ENCODE measurements at places on chromosomes 4 and X.

DNA sequence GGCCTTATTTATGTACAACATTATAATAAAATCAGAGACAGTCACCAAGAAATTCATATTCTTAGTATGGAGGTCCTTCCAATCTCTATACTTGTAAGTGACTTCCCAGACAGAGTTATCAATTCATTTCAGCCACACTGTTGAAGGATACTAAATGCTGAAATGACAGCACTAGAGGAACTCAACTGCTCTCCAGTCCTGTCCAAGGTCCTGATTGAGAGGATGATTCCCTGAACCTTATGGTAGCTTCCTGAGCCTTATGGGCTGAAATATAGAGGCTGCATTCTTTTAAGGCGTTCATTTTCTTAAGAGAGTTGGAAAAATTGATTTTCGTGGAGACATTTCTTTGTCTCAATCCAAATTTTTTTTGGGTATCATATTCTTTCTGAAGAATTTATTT, 205.9 kb downstream of the TLL1 start:
- DNase-seq = no peak

DNA sequence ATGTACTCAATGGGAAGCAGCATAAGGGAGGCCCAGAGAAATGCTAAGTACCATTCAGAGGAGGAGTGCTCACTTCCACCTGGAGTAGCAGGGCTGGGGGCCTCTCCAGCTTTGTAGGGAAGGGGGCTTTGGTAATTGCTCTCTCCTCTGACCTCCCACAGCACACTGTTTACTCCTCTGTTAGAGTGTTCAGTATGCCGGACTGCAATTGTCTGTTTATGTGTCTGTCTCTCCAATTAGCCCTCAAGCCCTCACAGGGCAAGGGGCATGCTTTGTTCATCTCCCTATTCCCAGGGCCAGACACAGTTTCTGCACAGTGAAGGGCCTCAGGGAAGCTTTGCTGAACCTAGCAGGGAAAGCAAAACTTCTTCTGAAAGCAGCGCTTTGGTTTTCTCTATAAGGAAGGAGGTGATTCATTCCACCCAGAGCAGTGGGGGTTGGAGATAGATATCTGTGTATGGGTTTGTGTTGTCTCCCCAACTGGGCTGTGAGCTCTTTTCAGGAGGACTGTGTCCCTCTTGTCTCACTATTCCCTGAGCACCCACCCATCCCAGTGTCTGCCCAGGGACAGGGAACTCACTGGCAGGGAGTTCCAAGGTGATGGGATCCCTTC, 50.0 kb upstream of the VMA21 start:
- DNase-seq = no peak

GRCh38 chrX:45986971-45987370, 558.2 kb downstream of the ZNF674 start:
- DNase-seq = no peak

GRCh38 chrX:136032370-136032769, 47.1 kb downstream of the SLC9A6 start:
- DNase-seq = no peak

DNA sequence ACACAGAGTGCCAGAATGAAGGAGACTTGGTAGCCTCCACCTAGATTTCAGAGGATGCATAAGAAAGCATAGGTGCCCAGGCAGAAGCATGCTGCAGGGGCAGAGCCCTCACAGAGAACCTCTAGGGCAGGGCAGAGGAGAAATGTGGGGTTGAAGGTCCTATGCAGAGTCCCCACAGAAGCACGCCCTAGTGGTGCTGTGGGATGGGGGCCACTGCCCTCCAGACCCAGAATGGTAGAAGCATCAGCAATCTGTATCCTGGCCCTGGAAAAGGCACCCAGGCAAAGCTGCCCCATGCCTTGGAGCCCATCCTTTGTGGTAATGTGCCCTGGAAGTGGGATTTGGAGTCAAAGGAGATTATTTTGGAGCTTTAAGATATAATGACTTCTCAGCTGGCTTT, 992.9 kb upstream of the PABPC4L start:
- DNase-seq = no peak

DNA sequence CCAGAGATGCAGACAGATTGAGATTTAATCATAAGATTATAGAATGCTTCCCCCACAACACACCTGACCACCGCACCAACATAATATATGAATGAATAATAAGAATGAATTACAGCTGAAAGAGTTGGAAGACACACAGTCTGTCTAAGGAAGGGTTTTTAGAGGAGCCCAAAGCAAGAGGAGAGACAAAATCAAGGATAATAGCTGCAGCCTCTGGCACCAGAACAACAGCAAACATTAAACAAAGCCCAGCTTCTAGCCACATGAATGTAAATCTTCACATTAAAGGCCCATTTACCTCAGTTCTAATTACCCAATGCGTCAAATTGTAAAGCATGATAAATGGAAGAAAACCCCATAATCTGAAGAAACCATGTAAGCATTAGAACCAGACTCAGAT, 133.9 kb downstream of the SPCS3 start:
- DNase-seq = no peak

DNA sequence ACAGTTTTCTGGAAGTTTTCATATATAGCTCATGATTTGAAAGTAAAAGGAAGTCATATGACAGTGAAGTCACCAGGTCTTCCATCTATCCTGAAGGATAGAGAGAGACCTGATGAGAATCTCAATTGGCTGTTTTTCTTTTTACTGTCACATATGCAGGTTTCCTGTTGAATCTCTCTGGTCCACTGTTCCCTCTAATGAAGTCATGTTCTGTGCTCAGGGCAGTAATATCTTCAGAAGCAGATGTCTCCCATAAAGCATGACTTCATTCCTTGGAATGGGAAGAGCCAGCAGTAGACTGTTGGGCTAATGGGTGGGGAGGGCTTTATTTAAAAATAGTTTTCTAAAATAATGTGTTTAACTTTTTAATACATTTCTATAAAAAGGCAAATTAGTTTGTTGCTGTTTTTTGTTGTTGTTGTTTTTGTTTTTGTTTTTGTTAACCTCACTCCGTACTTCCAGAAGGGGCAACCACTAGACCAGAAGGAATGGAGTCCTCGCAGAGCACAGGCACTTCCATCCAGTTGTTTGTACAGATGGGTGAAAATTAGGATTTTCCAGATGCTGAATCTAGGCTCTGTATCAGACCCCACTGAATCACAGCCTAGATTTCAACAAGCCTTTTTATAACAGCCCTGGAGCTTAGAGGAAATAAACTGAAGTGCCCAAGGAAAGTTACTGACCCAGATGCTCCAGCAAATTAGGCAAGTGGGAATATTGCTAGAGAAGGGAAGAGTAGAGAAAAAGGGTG, 54.2 kb downstream of the AWAT2 start:
- no peak for DNase-seq

- no peak for DNase-seq
Measured at GRCh38 chrX:136910565-136911035, 30.1 kb upstream of the RBMX start.

DNA sequence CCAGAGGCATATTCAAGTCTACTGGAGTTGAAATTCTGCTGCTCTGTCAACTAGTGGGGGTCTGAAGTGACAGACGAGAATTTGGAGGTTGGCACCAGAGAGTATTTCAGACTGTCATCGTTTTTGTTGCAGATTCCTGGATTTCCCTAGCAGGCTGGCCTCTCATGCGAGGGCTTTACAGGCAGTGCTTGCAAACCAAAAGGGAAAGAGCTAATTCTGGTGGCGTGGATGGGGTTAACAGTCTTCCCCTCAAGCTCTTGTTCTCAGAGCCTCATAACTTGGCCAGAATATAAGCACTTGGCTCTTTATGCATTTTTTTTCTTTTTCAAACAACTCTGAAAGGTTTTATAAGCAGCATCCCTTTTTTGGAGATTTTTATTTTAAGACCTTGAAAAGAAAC, at the start of gene SPARCL1:
Gene SPARCL1, minus strand, starts transcription at position 190 of the 400 bp plus-strand sequence. CDS start 29,802 bp downstream, outside the sequence.
- DNase-seq = no peak

GRCh38 chr4:183320211-183321059, at the start of gene CLDN22:
Gene CLDN22, minus strand, starts transcription at chr4:183320276. Its CDS starts 58 bp downstream, at chr4:183320218.
- DNase-seq = no peak

- DNase-seq = no peak
Measured at GRCh38 chr4:166981847-166982246, 252.4 kb downstream of the SPOCK3 start.

GRCh38 chrX:15207994-15208393, 61.9 kb downstream of the ASB9 start:
- no peak for DNase-seq

DNA sequence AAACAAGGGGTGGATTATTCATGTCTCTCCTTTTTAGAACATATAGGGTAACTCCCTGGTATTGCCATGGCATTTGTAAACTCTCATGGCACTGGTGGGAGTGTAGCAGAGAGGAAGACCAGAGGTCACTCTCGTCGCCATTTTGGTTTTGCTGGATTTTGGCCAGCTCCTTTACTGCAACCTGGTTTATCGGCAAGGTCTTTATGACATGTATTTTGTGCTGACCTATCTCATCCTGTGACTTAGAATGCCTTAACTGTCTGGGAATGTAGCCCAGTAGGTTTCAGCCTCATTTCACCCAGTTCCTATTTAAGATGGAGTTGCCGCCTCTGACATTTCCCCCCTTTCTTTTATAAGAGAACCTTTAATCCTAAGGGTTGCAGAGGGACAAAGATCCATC, 45.8 kb downstream of the MGST2 start:
- no peak for DNase-seq

DNA sequence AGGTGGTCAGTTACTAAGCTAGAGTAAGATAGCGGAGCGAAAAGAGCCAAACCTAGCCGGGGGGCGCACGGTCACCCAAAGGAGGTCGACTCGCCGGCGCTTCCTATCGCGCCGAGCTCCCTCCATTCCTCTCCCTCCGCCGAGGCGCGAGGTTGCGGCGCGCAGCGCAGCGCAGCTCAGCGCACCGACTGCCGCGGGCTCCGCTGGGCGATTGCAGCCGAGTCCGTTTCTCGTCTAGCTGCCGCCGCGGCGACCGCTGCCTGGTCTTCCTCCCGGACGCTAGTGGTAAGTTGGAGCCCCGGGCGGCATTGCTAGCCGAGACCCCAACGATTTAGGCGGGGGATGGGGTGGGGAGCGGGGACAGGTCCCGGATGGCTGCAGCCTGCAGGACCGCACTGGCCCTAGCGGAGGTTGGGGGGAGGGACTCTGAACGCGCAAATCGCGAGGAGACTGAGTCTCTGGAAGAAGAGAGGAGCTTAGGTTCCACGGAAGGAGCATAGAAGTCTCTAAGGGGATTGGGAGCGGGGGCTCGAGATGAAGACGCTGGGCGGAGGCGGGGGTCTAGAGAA, 573 bp downstream of the HTR2C start:
- DNase-seq = no peak

DNA sequence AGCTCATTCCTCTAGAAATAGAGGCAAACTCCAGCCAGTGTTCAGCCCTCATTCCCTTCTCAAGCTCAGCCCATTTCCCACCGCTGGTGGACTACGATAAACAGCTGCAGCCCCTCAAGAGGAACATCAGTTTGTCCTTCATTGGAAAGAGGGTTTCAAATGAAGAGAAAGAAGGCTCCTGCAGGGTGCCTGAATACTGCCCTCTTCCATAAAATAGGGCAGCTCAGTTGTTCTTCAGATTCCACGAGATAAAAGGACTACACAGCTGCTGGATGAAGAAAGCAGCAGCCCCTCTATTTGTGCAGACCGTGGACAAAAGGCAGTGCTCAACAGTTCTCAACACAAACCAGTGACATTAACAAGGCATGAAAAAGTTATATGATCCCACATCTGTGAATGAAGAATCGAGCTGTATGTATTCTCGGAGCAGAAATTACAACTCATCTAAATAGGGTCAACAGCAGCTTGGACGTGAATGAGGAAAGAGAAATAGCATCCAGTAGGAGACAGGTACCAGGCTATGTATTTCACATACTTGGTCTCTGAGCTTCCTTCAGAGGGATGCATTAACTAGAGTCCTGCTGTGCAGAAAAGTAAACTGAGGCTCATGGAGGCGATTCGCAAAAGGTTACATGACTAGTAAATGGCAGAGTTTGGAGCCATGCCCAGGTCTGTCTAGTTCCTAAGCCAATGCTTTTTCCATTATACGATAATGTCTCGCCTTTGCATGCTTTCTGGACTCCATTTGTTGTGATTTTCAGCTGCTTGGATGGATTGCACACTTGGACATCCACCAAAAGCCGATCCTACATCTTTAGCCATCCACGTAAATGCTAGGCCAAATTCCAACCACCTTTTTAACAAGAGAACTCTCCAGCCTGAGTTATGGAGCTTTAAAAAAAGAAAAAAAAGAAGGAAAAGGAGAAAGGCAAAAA, 301.2 kb upstream of the PPARGC1A start:
- DNase-seq = no peak

DNA sequence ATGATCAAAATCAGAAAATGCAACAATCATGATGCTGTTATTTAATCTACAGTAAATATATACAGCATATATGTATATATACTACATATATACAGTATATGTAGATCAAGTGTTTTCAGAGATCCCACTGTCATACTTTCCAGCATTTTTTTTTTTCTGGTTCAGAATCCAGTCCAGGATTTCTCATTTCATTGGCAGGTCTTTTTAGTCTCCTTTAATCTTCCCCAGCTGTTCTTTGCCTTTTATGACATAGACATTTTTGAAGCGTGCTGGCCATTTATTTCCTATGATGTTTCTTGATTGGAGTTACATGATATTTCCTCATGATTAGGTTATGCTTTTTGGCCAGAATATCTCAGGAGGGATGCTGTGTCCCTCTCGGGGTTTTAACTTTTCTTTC, 92.0 kb upstream of the TLR2 start:
- DNase-seq = no peak

- DNase-seq = no peak
Measured at GRCh38 chr4:32909736-32910135, 2189.6 kb downstream of the PCDH7 start.

DNA sequence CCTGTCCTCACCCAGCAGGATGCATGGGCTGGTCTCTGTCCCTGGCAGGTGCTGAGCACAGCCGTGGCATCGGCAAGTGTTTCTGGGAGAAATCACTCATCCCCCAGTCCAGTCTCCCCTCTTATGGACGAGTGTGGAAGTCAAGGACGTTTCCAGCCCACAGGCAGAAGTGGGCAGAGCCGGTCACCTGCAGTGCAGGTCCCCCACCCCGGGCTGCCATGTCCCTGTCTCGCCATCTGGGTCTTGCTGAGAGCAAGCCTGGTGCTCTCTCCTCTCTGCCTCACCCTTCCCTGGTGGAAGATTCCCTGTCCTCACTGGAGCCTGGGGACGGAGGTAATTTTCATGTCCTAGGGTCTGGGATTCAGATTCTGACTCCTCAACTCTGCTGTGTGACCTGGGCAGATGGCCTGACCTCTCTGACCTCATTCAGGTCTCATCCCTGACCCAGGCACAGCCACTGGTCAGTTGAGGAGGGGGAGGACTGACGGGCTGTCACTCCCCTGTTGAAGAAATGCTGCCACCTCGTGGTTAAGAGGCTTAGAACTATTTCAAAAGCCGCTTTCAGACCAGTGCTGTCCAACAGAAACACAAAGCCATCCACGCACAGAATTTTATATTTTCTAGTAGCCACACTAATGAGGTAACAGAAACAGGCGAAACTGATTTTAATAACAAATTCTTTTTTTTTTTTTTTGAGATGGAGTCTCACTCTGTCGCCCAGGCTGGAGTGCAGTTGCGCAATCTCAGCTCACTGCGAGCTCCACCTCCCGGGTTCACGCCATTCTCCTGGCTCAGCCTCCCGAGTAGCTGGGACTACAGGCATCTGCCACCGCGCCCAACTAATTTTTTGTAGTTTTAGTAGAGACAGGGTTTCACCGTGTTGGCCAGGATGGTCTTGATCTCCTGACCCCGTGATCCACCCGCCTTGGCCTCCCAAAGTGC, 1.8 kb downstream of the CPZ start:
- peak; percentile 0 for DNase-seq

- DNase-seq = no peak
Measured at GRCh38 chrX:43469391-43470054, 186.6 kb upstream of the MAOA start.

Data from SHP77 treated with DMSO at 0.1 percent for 48 hours (cell line).